ENCODE measurements at places on chromosomes 4 and X.

GRCh38 chr4:132396636-132397035, 752.5 kb upstream of the PCDH10 start:
- no peak for DNase-seq

DNA sequence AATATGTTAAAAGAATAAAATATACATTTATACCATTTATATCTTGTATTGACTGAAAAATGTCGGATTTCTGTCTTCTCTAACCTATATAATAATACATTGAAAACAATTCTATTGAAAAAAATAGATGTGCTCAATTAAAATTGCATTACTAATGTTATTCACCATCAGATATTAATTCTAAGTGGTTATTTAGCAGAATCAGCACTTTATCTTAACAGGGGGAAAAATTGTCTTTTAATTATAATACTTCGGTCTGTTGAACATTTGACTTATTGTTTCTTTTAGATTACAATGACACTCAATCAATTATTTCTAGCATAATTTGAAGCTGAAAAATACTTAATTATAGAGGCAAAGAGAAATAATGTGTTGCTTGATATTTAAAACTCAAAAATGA, 220.3 kb downstream of the PABPC4L start:
- no peak for DNase-seq

GRCh38 chrX:43018031-43018430, 240.1 kb upstream of the PPP1R2C start:
- DNase-seq, result no peak

- no peak for DNase-seq
Measured at GRCh38 chr4:145130788-145131399, 32.8 kb downstream of the ABCE1 start.

- peak; percentile 69 for DNase-seq
Measured at GRCh38 chrX:150486011-150486410, 82.4 kb upstream of the MTM1 start.

DNA sequence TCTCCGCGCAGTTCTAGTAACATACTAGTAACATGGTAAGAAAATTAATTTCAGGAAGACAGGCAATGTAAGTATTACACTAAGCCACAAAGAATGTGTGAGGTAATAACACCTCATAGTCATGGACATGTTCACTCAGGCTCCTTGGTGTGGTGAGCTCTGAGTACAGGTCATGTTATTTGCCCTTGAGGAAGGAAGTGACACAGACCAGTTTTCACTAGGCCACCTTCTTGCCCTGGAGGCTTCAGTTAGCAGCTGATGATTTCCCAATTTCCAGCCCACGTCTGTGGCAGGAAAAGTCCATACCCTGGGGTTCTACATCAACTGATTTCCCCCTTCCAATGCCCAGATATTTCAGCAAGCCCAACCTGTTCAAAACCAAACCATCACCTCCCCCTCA, 6.7 kb downstream of the APOO start:
- DNase-seq, result no peak

DNA sequence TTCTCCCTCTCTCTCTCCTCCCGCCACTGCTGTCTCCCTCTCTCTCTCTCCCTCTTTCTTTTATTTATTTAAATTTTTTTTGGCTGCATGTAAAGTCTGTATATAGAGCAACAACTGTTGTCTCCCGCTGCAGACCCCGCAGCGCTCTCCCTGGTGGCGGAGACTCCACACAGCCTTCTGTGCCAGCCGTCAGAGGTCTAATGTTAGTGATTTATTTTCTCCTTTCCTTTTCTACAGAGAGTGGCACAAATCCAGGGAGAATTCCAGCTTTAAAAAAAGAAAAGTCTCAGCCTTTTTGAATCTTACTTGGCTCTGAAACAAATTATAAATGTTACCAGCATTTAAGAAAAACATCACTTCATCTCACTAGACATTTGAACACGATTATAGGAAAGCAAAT, 106.2 kb downstream of the FAM9B start:
- DNase-seq, result no peak

DNA sequence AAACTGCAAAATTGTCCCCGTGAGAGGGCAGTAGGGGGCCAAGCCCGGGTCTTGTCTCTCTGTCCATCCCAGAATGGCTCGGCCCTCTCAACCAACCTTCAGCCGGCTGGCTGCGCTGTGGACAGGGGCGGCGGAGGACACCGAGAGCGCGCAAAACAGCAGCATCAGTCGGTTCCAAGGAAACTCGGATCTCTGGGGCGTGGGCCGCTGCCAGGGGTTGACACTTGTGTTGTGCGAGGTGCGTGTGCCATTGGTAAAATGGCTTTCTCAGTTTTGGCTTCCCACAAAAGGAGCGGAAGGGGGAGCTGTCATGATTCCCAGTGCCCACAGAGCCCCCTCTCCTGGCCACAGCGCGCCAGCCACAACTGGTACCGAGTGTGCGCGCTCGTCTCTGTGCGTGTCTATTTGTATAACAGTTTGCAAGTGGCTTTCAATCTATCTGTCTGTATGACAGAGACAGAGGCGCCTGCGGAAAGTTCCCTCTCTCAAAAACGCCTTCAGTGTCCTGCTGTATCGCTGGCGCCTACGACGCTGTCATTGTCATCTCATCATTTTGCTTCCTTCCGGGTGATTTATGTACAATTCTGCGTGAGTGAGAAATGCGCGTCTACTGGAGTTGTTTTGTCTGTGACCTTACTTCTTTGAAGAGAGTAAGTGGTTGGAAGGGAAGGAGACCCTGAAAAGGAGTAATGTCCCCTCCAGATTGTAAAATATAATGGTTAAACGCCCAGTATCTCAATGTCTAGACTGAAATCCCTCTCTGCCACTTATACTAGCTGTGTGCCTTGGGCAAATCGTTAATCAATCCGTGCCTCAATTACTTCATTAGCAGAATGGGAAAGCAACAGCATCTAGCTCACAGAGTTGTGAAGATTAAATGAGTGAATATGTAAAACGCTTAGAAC, 1.8 kb downstream of the DKK2 start:
- peak; percentile 52 for DNase-seq

DNA sequence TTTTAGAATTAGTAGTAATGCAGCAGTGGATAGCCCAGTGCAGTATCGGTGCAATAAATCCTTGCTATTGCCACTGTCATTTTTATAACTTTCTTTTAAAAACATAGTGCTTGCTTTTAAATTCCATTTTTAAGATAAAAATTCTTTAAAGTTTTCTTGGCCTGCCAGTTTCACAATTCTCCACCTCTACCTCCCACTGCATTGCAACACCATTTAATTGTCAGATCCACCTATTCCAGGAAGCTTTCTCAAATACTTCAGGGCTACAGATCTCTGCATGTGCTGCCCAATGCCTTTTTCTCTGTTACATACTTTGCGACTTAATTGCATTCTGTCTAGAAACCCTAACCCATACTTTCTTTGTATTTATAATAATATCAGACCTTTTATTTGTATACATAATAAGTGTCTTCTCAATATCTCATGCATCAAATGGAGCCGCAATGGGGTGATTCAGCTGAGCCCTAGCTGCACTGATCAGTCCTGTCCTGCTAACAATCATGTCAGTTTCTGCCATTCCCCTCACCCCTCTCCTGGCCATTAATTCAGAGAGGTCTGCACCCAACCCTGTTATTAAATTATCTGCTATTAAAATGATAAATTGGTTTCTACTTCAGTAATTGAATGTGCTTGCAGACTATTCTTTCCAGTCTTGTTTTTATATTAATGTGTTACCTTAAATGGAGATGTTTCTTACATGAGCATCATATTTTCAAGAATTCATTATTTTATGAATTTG, 193.1 kb downstream of the SLIT2 start:
- DNase-seq, result no peak

GRCh38 chr4:172253409-172253808, 440.2 kb downstream of the GALNTL6 start:
- no peak for DNase-seq

GRCh38 chr4:158850800-158851644, 82.2 kb downstream of the FNIP2 start:
- DNase-seq, result no peak

DNA sequence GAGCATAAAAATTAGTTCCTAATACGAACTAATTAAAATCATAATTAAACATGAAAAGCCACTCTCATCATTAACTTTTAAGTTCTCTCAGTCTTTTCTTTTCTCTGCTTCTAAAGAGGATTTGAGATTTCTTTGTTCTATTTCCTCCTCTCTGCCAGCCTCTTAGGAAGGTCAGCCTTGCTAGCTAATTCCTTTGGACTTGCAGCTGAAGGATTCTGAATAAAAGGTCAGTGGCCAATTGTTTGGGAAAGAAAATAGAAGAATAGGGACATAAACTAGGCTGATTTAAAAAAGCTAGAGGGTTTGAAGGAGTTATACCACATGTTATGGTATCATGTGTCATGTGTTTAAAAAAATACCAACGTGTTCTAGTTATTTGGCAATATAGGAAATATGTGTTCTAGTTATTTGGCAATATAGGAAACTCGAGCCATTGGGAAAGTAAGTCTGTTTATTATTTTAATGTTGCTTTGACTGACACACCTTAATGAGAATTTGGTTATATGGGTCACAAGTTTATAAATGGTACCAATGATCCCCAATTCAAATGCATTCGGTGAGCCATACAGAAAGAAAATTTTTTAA, 1668.7 kb upstream of the PCDH7 start:
- no peak for DNase-seq

DNA sequence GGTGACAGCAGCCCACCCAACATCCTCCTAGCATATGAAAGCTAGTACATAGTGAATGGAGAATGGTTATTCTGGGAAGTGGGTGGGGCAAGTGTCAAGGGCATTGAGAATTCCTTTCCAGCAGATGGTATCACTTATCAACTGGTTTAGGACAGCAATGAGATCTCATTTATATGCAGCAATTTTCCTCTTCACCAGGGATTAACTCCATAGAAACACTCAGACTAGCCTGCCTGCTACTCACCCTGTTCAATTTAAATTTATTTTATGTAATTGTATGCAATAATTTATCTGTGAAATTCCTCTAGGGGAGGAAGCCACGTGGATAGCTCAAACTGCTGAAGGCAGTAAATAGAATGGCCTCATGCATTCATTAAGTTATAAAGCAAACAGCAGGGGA, 101.6 kb upstream of the MID1IP1 start:
- DNase-seq, result no peak

DNA sequence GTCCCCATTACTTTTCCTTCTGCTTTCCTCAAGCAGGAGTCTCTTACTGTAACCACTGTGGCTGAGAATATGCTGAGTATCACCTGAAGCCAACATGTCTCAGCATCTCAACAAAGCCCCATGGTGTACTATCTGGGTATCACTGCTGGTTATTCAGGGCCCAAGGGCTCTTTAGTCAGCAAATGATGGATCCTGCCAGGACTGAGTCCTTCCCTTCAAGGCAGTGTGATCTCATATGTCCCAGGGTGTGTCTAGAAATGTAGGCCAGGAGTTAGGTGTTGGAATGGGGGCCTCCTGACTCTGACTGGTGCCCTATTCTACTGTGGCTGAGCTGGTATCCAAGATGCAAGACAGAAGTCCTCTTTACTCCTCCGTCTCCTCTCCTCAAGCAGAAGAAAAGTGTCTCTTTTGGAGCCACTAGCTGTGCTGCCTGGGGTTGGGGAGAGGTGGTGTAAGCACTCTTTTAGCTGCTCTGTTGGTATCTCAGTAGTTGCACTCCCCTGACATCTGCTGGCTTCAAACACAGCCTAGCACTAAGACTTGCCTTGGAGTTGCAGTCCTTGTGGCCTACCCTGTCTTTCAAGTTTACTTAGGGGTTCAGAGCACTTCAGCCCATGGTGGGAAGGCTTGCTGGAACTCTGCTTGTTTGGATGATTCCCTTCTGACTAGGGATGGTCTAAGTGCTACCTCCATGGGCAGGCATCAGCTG, 28.6 kb downstream of the OCIAD2 start:
- no peak for DNase-seq

- DNase-seq, result no peak
Measured at GRCh38 chr4:155692361-155692760, 25.7 kb downstream of the GUCY1A1 start.

DNA sequence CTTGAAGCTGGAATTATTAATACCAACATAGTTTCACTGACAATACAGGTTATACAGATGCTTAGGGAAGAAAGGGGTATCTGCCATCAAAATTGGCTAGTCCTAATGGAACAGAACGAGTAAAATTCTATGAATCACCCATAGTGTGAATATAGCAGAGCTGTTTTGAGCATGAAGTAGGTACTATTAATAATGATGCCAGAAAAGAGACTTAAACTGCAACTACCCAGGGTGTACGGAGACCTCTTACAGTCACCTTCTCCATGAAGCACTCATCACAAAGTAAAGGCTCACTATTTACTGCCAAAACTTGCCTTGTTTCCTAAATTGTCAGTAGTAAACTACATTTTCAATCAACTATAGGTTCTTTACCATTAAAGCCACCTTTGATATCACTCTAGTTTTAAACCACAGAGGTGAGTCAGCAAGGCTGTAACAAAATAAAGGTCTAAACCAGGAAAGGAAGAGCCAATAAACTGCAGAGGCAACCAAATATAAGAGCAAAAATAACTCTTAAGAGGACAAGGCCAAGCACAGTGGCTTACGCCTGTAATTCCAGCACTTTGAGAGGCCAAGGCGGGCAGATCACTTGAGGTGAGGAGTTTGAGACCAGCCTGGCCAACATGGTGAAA, 114.4 kb downstream of the FRYL start:
- DNase-seq, result no peak

GRCh38 chrX:152918707-152919106, 20.8 kb downstream of the ZNF185 start:
- DNase-seq, result no peak

DNA sequence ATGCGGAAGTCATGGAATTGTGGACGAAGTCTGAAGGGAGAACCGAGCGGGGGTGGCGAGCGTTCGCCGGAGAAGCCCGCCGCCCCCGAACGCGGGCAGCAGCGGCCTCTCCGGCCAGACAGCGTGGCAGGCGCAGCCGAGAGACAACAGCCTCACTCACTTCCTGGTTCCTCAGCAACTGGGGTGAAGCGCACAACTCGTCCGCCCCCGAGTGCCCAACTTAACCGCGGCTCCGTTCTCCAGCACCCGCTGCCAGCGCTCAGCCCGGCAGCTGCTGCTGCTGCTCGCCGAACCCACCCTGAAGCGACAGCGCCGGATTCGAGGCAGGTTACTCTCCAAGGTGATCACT, 68.0 kb downstream of the NOCT start:
- no peak for DNase-seq

DNA sequence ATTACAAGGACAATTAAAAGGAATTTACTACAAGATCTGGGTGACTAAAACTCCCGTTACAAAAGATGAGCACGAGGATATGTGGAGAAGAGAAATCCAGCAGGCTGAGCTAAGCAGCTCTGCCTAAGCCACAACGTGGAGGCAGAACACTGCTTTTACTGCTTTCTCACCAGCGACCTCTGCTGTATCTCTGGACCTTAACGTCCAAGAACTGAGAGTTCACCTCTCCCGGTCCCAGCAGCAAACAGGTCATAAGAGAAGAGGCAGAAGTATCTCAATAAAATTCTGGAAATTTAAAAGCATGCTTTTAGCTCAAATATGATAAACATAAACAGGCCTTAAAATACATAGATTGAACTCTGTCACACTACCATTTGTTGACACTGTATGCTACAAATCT, 81.0 kb downstream of the ADGRA3 start:
- no peak for DNase-seq

DNA sequence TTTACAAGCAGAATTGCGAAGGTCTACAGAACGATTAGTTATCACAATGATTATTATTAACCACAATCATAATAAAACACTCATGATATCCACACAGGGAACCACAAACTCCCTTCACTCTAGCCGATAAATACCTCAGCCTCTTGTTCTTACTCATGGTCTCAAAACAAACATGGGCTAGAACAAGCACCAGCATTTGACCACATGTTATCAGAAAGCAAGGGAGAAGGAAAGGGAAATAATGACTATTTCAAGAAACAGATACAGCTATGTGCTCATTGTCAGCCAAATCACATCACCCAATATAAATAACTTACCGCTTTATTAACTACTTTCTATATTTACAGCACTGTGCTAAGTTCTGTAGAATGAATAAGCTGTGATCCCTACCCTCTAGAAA, 663.2 kb upstream of the HTR2C start:
- no peak for DNase-seq
